Skeletal muscle cell (primary cell): ENCODE measurements at places on chromosomes 16 and 17.

DNA sequence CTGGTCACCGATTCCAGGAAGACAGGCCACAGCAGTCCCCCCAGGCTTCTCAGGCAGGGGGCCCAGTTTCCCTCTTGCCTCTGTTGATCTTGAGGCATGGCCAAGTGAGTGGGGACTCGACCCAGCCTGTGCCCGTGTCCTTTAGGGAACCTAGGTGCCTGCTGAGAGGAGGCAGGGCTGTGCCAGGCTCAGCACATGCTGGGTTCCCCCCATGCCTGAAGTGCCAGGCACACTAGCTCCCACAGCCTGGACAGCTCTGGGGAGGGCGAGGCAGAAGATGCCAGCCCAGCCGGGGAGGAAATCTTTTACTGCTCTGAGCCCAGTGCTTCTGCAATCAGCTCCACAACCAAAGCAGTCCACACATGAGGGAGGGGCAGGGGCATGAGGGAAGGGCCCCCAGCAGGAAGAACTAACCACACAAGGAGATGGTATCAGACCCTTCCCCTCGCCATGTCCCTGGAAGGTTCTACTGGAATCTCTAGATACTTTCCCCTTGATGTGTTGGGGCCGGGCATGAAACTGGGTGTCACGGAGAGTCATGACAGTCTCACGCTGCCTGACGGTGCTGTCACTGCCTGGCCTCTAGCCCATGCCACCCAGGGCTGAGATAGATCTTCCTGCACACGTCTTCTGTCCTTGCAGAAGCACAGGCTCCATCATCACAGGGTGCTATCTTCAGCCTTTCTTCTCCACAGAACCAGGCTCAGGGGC, 25.5 kb downstream of the MYO18A start:
- no peak for DNase-seq

GRCh38 chr17:68847711-68848110, 107.5 kb downstream of the ABCA8 start:
- no peak for DNase-seq

DNA sequence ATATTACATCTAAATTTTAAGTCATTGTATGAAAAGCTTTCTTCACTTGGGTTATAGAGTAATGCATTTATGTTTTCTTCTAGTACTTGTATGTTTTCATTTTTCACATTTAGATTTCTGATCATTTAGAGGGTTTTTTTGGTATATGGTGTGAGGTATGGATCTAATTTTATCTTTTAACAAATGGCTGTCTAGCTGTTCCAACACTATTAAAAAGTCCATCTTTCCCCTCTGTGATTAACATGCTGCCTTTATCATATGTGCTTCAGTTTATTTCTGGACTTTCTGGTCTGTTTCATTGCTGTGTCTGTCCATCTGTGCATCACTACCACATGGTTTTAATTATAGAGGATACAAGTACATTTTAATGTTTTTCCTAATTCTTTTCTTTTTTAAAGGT, 163.8 kb downstream of the MYO1D start:
- DNase-seq: no peak

DNA sequence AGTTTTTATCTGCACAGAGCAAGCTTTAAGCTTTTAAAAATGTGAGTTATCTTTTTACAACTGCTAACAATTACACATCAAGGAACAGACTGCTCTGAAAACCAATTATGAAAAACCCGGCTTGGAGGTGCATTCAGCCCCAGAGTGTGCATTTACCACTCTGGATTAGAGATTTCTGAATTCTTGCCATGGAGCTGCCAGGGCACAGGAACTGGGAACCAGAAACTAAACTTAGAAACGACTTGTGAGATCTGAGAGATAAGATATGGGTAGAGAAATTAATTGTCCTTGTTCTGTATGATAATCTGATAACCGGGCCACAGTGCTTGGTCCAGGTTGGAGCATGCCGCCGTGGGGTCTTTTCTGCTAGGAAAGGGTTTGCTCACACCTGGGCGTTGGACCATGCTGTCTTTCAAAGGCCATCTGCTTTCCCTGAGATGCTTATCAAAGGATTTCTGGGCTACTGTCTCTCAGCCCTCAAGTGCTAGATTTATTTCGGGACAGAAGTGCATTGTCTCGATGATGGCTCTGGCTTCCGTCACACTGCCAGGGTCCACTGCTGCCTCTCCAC, 210.0 kb downstream of the MAF start:
- DNase-seq: no peak

DNA sequence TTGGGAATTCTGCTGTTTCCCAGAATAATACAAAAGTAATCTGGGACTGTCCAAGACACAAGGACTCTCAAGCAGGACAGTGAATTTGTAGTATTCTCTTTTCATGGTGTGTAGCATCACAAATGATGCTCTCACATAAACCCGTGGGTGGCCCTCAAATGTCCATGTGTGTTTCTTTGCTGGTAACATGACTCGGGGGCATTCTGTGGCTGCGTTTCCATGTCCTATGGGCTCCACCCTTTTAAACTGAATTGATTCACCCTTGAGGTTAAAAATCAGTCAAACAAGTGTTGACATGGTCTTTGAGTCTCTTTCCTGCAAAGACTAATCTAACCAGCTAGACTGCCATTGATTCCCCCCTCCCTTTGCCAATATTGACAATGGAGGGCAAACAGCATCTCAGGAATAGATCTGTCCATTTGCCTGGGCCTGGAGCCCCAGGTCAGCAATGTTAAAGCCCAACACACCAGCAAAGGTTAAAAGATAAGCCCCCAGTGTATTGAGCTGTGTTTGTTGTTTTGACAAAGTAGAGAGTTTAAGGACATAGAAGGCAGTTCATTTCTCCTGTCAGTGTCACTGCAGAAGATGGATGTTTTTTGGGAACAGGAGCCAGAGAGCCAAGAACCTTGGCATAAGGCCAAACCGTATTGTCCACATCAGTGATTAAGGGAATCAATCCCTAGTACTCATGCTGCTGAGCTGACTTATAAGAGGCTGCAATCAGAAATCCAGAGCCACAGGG, 117.1 kb upstream of the COX10 start:
- DNase-seq: no peak

GRCh38 chr17:19334331-19334730, 28.2 kb downstream of the B9D1 start:
- no peak for DNase-seq
